ENCODE measurements at places on chromosomes 13 and 19.

DNA sequence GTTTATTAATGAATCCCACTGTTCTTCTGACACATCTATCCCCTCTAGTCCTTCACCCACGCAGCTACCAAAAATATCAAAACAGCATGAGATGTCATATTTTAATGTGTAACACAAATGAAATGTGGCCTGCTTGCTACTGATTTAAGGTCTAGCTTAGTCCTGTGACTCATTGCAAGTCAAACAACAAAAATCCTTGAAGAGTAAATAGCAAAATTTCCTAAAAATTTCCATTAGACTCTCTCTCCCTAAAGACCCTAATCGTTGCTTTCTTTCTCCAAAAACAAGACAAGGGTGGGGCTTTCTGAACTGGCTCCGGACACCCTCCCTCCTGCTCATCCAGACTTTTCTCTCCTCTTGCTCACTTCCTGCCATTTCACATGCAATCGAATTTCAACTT, 99.9 kb upstream of the IPO5 start:
- H3K4me1 ChIP-seq, result peaks cover 10% of the 10 kb centered on the region
- no peak for DNase-seq
- H3K4me3 ChIP-seq, result no peak overlapping the region
- H3K27ac ChIP-seq, result no peak overlapping the region
- no peaks in the 10 kb centered on the region for H3K36me3 ChIP-seq

- peak within 1 kb of the TSS; percentile 92 for H3K27ac ChIP-seq
- H3K27me3 ChIP-seq, result no peaks in the 10 kb centered on the region
- H3K4me1 ChIP-seq, result peaks cover 26% of the 10 kb centered on the region
- H3K4me3 ChIP-seq, result peak within 1 kb of the TSS; percentile 76
- H3K36me3 ChIP-seq, result peaks cover 54% of the 10 kb centered on the region
These were observed at the start of gene GDF15 for GRCh38 chr19:18385675-18386542. Gene GDF15 (plus strand): TSS chr19:18386158. CDS start chr19:18386190, 32 bp downstream.

- no peaks in the 10 kb centered on the region for H3K27me3 ChIP-seq
- no peak overlapping the region for H3K4me3 ChIP-seq
- H3K36me3 ChIP-seq, result peaks cover 56% of the 10 kb centered on the region
- H3K27ac ChIP-seq, result no peak overlapping the region
These were observed 15.8 kb upstream of the NPAS1 start for GRCh38 chr19:47003611-47004465.

GRCh38 chr13:103349211-103349980, 283.2 kb upstream of the SLC10A2 start:
- no peak for DNase-seq
- no peaks in the 10 kb centered on the region for H3K36me3 ChIP-seq
- no peak overlapping the region for H3K4me3 ChIP-seq
- H3K27me3 ChIP-seq, result no peaks in the 10 kb centered on the region

- DNase-seq, result peak; percentile 92
- H3K4me3 ChIP-seq, result no peak overlapping the region
- peaks cover 10% of the 10 kb centered on the region for H3K36me3 ChIP-seq
- peak overlapping the region; percentile 29 for H3K27ac ChIP-seq
These were observed 12.6 kb upstream of the GARRE1 start for GRCh38 chr19:34241513-34242337.

DNA sequence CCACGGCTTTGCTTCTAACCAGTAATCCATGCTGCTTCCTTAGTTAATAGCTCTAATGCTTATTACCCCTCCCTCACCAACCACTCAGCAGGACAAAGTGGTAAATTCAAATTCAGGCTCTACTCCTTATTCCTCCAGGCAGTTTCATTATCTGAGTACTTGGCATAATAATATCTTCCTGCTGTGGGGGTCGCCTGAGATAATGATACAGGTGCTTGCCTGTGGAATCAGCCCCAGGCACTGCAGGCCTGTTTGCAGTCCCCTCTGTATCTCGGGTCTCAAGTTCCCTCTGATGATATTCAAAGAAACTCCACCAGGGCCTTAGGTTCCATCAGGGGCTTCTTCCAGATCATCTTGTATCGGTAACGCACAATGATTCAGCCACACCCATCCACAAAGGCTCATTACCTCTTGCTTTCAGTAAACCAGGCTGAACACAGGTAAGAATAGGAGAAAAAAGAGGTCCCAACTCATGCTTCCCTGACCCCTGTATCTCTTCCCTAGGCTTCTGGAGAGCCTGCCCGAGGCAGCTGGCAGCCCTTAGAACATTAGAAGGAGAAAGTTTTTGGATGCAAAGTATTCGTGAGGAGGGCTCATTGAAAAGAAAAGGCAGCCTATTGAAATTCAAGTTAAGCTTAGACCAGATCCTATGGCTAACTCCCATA, 14.3 kb upstream of the FOXO1 start:
- DNase-seq, result no peak
- no peak overlapping the region for H3K27ac ChIP-seq
- peaks cover 8% of the 10 kb centered on the region for H3K4me1 ChIP-seq
- no peaks in the 10 kb centered on the region for H3K27me3 ChIP-seq
- no peak overlapping the region for H3K4me3 ChIP-seq
- no peaks in the 10 kb centered on the region for H3K36me3 ChIP-seq

DNA sequence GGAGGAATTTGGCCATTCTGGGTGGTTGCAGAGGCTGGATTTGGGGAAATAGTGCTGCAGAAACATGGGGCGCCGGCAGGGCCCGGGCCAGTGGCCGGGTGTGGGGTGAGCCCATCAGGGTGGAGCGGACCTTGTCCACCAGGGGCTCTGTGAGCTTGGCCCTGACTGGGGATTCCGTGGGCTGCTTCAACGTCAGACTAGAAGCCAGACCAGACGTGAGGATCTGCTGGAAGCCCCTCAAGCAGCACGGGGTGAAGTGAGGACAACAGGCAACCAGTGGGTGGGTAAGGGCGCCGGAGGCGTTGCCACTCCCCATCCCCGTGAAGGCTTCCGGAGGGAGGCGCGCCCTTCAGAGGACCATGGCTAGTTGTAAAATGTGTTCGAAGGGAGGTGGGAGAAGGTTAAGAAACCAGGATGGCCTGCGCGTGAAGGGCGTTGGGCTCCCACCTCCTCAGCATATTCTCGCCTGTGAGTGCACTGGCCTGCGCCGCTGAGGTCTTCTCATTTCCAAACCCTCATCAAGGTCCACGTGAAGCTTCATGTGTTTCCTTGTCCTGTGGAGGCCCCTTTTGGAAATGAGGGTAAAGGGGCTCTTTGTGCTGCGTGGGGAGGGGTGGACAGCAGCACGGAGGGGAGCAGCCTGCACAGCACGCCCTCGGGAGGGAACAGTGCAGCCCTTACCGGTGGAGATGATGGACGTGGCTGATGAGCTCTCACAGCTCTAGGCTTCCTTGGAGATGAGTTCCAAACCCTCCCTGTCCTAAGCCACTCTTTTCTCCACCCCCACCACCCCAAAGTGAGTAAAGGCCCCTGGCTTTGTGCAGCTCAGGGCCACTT, 8.3 kb downstream of the TEX29 start:
- no peak overlapping the region for H3K27ac ChIP-seq
- no peaks in the 10 kb centered on the region for H3K27me3 ChIP-seq
- no peaks in the 10 kb centered on the region for H3K4me1 ChIP-seq
- H3K36me3 ChIP-seq, result no peaks in the 10 kb centered on the region

DNA sequence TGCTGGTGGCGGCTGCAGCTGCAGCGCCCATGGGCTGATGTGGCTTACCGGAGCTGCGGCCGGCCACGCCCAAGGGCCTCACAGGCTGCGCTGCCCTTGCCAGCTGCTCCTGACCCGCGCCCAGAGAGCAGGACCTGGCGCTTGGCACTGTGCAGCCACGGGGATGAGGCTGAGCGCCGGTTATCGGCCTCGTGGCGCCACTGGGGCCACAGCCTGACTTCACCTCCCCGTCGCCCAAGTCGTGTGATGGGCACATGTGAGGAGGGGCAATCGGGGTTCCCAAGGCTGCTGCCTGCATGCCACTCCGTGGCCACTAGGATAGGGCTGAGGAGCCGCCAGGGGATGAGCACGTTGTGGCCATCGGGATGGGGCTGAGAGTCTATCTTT, 77.2 kb upstream of the PABPC3 start:
- H3K27me3 ChIP-seq, result peaks cover 37% of the 10 kb centered on the region
- H3K4me1 ChIP-seq, result no peaks in the 10 kb centered on the region
- no peaks in the 10 kb centered on the region for H3K36me3 ChIP-seq
- H3K27ac ChIP-seq, result no peak overlapping the region
- DNase-seq, result peak; percentile 9

DNA sequence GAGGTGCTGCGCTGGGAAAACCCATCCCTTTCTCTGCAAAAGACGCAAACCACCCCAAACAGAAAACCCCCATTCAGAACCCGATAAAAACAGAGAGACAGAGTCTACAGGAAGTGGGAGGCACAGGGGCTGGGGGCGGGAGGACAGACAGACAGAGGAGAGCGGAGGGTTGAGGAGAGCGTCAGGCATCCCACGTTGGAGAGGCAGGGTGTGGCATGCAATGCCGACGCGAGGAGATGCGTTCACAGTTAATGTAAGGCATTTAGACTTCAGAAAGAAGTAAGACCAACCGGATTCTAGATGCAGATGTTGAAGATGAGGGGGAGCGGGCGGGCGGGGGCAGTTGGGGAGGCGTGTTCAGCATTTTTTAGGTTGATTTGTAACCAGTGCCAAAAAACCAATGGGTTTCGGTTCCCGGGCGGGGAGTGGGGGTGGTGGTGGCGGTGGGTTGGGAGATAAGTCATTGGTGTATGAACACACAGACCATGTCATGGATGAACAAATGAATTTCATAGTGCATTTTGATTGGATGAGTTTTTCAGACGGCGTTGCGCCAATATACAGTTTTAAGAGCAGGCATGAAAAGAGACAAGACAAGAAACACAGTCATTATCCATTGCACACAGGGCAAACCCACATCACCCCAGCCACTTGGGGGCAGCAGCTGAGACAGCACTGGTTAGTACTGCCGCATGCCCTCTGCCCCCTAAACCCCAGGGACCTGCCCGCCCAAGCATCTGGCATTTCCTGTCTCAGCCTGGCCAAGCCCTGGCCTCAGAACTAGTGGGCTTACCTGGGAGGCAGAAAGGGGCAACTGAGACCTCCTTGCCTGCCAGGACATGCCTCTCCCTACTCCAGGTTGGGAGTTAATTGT, 91.3 kb downstream of the IER2 start:
- no peak overlapping the region for H3K4me3 ChIP-seq
- H3K27ac ChIP-seq, result no peak overlapping the region
- DNase-seq, result peak; percentile 30
- no peaks in the 10 kb centered on the region for H3K36me3 ChIP-seq

GRCh38 chr19:57421037-57421436, 10.1 kb downstream of the ZNF17 start:
- no peak overlapping the region for H3K4me3 ChIP-seq
- no peaks in the 10 kb centered on the region for H3K4me1 ChIP-seq
- no peak overlapping the region for H3K27ac ChIP-seq
- H3K36me3 ChIP-seq, result peaks cover 50% of the 10 kb centered on the region
- DNase-seq, result no peak
- H3K27me3 ChIP-seq, result no peaks in the 10 kb centered on the region

GRCh38 chr19:33840783-33841182, 44.1 kb downstream of the KCTD15 start:
- H3K4me1 ChIP-seq, result no peaks in the 10 kb centered on the region
- no peaks in the 10 kb centered on the region for H3K36me3 ChIP-seq
- H3K27ac ChIP-seq, result no peak overlapping the region
- no peak for DNase-seq

GRCh38 chr13:80363890-80364503, 23.1 kb upstream of the SPRY2 start:
- no peaks in the 10 kb centered on the region for H3K36me3 ChIP-seq
- no peak overlapping the region for H3K27ac ChIP-seq
- H3K27me3 ChIP-seq, result no peaks in the 10 kb centered on the region
- H3K4me3 ChIP-seq, result no peak overlapping the region
- no peaks in the 10 kb centered on the region for H3K4me1 ChIP-seq
- no peak for DNase-seq

GRCh38 chr13:85564598-85564997, 234.6 kb downstream of the SLITRK6 start:
- H3K27me3 ChIP-seq, result no peaks in the 10 kb centered on the region
- no peaks in the 10 kb centered on the region for H3K4me1 ChIP-seq
- no peak for DNase-seq
- H3K4me3 ChIP-seq, result no peak overlapping the region
- H3K36me3 ChIP-seq, result no peaks in the 10 kb centered on the region

GRCh38 chr13:113428469-113428865, 24.8 kb downstream of the ADPRHL1 start:
- no peak overlapping the region for H3K4me3 ChIP-seq
- H3K4me1 ChIP-seq, result no peaks in the 10 kb centered on the region
- no peak for DNase-seq
- H3K36me3 ChIP-seq, result no peaks in the 10 kb centered on the region
- no peak overlapping the region for H3K27ac ChIP-seq
- H3K27me3 ChIP-seq, result no peaks in the 10 kb centered on the region

GRCh38 chr19:33660410-33661124, 38.8 kb downstream of the CHST8 start:
- H3K27ac ChIP-seq, result no peak overlapping the region
- H3K4me3 ChIP-seq, result no peak overlapping the region
- H3K4me1 ChIP-seq, result no peaks in the 10 kb centered on the region
- no peaks in the 10 kb centered on the region for H3K36me3 ChIP-seq

- no peak overlapping the region for H3K4me3 ChIP-seq
- H3K4me1 ChIP-seq, result no peaks in the 10 kb centered on the region
- H3K27me3 ChIP-seq, result no peaks in the 10 kb centered on the region
- peaks cover 7% of the 10 kb centered on the region for H3K36me3 ChIP-seq
- no peak for DNase-seq
These were observed 23.0 kb downstream of the ATP4B start for GRCh38 chr13:113635048-113635420.

- no peak overlapping the region for H3K4me3 ChIP-seq
- no peak overlapping the region for H3K27ac ChIP-seq
- no peak for DNase-seq
- no peaks in the 10 kb centered on the region for H3K27me3 ChIP-seq
- no peaks in the 10 kb centered on the region for H3K36me3 ChIP-seq
These were observed 192.8 kb downstream of the TM9SF2 start for GRCh38 chr13:99693852-99694611.

DNA sequence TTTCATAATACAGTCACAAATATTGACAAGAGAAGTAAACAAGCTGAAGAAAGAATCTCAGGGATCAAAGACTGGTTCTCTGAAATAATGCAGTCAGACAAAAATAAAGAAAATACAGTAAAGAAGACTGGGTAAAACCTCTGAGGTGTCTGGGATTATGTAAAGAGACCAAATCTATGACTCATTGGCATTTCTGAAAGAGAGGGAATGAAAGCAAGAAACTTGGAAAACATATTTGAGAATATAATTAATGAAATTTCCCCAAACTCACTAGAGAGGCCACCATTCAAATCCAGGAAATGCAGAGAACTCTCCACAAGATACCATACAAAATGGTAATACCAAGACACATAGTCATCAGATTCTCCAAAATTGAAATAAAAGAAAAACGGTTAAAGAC, 53.0 kb upstream of the GPC6 start:
- no peaks in the 10 kb centered on the region for H3K4me1 ChIP-seq
- H3K4me3 ChIP-seq, result no peak overlapping the region
- DNase-seq, result no peak
- H3K27me3 ChIP-seq, result no peaks in the 10 kb centered on the region
- H3K36me3 ChIP-seq, result no peaks in the 10 kb centered on the region

- no peak overlapping the region for H3K4me3 ChIP-seq
- peaks cover 17% of the 10 kb centered on the region for H3K36me3 ChIP-seq
- H3K27ac ChIP-seq, result no peak overlapping the region
- no peaks in the 10 kb centered on the region for H3K4me1 ChIP-seq
These were observed 19.4 kb downstream of the CNFN start for GRCh38 chr19:42370626-42371175.

GRCh38 chr13:24574847-24575246, 62.3 kb upstream of the PARP4 start:
- no peaks in the 10 kb centered on the region for H3K36me3 ChIP-seq
- DNase-seq, result no peak
- no peaks in the 10 kb centered on the region for H3K27me3 ChIP-seq
- no peaks in the 10 kb centered on the region for H3K4me1 ChIP-seq
- no peak overlapping the region for H3K27ac ChIP-seq
- H3K4me3 ChIP-seq, result no peak overlapping the region

GRCh38 chr19:5697890-5698634, 8.0 kb downstream of the RPL36 start:
- H3K4me3 ChIP-seq, result no peak overlapping the region
- peaks cover 82% of the 10 kb centered on the region for H3K36me3 ChIP-seq
- H3K27me3 ChIP-seq, result no peaks in the 10 kb centered on the region
- no peak for DNase-seq
- H3K4me1 ChIP-seq, result peaks cover 2% of the 10 kb centered on the region

Measured in Calu3 (cell line).